Stimulated activated CD8-positive, alpha-beta memory T cell treated with anti-CD3 and anti-CD28 coated beads, Interleukin-4, amount 100 ng/mL, for 1 hour (primary cell): ENCODE measurements at places on chromosomes 5 and 9.

GRCh38 chr5:87020099-87020934 is 247.4 kb upstream of the RASA1 start:
- no peak for DNase-seq

DNA sequence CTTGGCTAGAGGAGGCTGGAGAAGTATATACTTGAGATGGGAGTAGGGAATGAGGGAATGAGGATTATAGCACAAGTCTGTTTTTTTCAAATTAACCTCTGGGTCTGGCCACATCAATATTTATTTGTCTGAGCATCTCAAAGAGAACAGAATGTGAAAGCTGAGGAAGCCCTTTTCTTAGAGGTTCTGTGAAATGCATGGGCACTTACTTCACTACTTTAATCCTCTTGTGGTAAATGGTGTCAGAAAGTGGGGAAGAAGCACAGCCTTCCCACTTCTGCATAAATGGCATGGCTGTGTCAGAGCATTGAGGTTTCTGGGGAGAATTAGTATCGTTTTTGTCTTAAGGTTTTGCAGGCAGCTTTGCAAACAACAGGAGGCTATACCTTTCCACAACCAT is 48.6 kb downstream of the SPATA31D1 start:
- DNase-seq: no peak

DNA sequence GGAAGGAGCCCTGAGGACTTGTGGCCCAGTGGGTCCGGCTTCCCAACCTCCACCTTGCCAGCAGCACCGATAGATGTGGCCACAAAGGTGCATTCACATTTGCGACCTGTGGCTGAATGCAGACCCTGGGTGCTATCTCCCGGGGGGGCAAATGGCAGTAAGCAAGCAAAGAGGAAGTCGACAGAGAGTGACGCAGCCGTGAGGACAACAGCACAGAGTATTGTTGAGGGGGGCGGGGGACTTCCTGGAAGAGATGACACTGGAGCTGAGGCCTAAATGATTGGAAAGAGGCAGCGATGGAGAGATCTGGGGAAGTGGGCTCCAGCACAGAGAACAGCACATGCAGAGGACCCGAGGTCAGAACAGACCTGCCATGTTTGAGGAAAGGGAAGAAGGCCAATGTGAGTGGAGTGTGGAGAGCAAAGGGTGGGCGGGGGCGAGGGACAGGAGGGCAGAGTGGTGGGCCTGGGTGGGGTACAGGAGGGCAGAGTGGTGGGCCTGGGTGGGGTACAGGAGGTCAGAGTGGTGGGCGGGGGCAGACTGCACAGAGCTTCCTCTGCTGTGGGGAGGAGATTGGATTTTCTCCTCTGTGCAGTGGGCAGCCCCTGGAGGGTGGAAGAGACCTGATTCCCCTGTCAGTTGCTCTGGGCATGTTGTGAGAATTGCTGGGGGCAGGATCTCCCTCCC is 42.6 kb downstream of the ADAMTS2 start:
- DNase-seq: no peak

DNA sequence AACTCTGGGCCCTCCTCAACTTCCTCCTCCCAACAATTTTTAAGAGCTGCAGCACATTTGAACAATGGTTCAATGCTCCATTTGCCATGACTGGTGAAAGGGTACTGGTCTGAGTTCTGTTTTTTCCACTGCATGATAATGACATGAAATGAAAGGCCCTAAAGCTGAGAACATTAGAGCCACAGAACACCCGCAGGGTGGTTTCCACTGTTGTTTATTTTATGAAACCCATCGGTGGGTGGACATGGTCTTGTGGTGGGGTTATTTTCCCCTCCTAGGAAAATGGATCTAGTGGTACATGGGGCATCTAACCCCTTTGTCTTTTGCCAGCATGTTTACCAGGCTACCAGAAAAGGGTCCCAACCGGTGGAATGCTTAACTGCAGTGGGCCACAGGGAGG is 71.8 kb downstream of the SMARCA2 start:
- no peak for DNase-seq

DNA sequence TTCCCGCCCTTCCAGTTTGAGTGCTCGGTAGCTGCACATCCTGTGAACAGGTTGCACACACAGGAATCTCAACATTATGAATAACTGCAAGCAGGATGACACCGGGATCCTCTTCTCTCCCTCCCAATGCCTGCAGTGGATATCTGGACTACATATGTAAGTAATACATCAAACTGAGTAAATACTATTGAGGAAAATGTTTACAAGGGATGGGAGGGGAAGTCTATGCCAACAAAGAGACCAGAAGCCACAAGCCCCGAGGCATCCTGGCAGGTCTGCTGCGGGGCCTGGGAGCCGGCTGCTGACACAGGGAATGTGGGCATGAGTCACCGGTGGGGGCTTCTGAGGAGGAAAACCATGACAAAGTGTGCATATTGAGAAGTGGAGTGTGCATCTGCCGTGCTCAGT is 8.6 kb upstream of the ANKRD33B start:
- DNase-seq: no peak

- no peak for DNase-seq
These were observed 175.9 kb downstream of the NSG2 start for GRCh38 chr5:174221436-174221835.
